ENCODE measurements at places on chromosomes 6 and 20.

DNA sequence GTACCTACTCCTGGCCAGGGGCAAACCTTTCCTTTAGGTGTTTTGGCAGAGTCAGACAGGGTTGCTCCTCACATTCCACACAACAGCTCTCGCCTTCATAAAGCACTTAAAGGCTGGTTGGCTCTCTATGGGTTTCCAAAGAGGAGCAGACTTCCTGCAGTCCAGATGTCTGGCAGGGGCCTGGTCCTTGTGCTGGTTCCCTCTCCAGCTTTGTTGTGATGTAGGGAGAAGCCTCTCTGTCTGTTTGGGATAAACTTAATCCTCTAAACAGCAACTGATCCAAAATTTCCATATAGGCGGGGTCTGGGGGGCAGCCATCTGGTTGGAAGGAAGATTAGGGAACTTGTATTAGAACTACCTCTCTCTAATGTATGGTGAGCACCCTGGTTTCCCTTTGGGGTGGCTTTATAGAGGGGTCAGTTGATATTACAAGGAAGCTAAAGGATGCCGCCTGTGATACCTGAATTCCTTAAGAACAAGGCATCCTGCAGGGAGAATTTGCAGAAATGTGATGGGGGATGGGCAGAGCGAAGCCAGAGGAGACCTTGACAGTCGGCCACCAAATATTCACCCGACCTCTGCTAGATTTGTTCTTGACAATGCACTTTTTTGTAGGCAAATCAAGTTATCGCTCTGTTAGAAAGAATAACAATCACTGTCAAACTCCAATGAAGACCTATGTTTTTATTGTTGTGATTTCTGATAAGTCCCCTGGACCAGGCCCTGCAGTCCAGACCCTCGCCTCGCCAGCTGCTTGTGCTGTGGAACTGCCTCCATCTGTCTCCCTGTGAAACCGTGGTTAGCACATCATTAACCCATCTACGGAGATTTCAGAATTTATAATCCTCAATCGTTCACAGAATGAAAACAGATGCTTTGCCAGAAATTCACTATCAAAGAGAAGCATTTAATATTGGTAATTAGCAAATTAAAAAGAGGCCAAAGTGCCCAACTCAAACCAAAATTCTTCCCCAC is 94.0 kb upstream of the RALGAPA2 start:
- no peak for DNase-seq

- no peak for DNase-seq
These were observed 47.6 kb downstream of the MRPL14 start for GRCh38 chr6:44079672-44080071.

DNA sequence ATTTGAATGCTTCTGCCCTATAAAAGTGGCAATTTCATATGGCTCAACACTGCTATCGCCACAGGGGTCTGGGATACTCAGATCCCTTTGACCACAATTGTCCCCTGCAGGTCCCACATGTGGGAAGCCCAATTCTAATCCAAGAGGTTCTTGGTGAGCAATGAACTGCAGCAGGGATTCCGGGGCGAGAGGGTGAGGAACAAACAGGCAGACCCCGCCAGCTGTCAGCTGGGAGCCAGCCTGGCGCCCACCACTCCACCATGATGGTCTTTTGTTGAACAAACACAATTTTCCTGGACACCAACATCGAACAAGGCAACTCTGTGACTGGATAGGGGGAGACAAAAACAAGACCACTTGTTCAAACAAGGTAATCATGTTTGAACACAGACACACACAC is 80.5 kb downstream of the TMEM242 start:
- DNase-seq, result no peak

DNA sequence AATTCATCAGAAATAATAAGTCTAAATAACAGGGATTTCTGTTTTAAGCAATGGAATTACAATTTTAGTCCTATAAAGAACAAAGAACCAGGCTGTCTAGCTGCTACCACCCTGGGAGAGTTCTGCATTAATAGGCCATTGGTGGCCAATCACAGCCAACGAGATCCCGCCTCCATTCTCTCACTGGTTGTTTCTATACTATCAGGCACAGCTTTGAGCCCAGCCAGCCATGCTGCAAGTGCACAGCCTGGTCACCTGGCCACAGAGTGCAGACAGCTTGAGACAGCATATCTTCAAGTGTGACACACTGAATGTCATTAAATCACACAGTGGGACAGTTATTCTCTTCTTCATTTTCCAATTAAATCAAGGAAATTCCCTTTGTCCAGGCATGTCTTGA is 16.1 kb upstream of the RAB22A start:
- no peak for DNase-seq

GRCh38 chr6:152471456-152472265 is 165.5 kb downstream of the SYNE1 start:
- DNase-seq, result no peak

GRCh38 chr6:106825156-106825555 is 149.4 kb downstream of the CD24 start:
- no peak for DNase-seq

DNA sequence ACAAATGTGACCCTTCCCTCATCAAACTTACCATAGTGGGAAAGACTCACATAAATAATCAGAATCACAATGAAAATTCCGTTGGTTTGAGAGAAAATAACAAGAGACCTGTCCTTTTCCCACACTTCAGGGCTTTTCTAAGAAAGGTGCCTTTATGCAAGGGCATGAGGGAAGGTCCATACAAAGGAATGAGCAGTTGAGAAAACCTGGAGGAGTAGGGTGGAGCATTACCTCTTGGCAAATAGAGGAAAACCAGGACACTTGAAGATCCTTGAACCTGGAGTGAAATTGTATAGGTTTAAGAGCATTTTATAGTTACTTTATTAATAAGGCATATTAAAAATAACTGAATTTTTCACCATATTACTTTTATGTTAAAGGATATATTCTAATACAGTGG is 54.3 kb downstream of the UBR2 start:
- no peak for DNase-seq

DNA sequence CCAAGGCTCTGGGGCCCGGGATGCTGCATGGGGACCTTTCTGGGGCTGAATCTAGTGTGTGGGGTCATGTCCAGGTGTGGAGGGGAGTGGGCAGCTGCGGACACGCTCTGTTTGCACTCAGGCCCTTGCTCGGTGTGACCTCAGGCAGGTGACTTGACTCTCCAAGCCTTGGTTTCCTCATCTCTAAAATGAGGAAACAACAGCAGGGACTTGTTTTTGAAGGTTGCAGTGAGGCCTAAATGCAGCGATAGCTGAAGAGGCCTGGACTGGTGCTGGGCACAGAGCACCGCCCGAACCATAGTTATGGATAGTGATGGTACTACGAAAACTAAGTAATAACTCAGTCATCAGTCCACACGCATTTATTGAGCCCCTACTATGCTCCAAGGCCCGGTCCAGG is 91.8 kb downstream of the NOL4L start:
- DNase-seq, result no peak

- no peak for DNase-seq
These were observed 281.2 kb upstream of the SUPT3H start for GRCh38 chr6:45658958-45659357.

GRCh38 chr6:79077715-79078074 is 359 bp downstream of the PHIP start:
- peak; percentile 29 for DNase-seq

DNA sequence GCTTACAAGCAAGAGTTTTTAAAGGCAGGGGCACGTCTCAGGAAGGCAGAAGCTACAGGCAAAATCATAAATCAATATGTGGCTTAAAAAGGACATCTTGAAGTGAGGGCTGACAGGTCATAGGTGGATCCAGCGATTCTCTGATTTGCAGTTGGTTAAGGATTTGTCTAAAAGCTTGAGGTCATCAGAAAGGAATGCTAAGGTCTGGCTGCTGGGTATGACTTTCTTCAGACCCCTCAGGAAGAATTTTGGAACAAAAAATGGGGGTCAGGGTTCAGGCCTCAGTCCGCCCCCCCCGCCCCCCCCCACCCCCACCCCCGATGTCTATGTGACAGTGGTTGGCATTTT is 261.9 kb downstream of the CDH4 start:
- no peak for DNase-seq

GRCh38 chr6:137423451-137424168 is 70.6 kb downstream of the OLIG3 start:
- no peak for DNase-seq

DNA sequence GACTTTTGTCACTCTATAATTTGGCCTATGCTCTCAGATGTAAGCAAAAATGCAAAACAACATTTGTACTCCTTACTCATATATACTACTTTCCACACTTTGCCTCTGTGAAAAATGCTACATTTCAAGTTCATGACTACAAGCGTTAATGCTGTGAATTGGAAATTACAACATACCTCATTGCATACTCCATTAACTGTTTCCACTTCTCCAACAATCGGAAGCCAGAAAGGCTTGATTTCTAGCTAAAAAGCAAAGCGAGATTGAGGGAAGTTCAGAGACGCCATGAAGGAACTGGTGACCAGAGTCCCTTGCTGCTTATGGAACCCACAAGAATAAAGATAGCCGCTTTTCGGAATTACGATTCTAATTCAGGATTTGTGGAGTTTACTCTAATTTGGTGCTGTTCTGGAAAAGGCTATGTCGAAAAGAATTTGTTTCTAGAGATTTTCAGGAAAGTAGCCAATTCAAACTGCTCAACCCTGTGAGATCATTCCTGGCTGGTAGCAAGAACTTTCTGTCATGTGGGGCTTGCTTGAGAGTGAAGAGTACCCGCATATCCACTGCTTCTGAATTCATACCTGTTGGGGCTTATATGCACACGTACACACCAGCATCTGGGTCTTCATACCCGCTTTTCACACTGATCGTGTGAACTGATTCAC is 98.0 kb upstream of the CITED2 start:
- no peak for DNase-seq

GRCh38 chr20:50302341-50303057 is 111.9 kb downstream of the CEBPB start:
- DNase-seq, result no peak

DNA sequence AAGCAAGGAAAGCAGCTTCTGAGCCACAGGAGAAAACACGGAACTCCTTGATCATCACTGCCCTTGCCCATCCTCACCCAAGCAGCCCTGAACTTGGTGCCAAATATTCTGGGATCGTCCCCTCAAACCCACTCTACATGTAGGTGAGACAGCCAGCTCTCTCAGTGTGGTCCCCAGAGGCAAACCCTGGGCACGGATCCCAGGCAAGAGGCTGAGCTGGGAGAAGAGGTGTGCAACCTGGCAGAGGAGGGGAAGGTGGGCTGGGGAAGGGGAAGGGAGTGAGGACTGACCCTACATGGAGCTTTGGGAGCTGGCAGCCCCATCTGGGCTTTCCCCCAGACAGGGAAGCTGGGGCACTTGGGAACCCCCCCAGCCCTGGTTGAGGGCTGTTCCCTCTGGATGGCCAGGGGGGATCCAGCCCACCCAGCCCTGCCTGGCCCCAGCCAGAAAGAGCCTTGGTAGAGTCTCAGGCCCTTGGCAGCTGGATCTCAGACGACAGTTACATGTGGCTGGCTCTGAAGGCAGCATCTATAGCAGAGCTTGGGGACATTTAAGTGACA is 186.2 kb upstream of the CST7 start:
- no peak for DNase-seq

- no peak for DNase-seq
These were observed 63.7 kb downstream of the STX11 start for GRCh38 chr6:144214029-144214428.
